ENCODE measurements at places on chromosomes 11 and 22.

DNA sequence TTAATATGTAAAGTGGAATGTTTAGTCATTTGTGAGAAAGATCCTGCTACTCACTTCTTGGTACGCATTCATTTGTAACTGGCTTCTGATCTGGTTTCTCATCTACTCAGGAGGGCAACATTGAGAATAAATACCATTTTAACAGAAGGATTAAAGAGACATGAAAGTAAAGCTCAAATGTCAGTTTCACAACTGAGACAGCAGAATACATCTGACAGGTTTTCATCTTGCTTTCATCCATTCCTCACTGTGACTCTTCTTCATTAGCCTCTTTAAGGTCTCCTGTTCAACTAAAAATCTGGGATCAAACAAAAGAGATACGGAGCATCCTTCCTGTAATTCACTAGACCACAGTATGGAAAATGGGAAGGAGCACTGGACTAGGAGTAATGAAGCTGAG, 31.4 kb upstream of the CCDC89 start:
- no peak for DNase-seq

GRCh38 chr11:72091292-72091691, 10.6 kb downstream of the LRRC51 start:
- peak; percentile 51 for DNase-seq

DNA sequence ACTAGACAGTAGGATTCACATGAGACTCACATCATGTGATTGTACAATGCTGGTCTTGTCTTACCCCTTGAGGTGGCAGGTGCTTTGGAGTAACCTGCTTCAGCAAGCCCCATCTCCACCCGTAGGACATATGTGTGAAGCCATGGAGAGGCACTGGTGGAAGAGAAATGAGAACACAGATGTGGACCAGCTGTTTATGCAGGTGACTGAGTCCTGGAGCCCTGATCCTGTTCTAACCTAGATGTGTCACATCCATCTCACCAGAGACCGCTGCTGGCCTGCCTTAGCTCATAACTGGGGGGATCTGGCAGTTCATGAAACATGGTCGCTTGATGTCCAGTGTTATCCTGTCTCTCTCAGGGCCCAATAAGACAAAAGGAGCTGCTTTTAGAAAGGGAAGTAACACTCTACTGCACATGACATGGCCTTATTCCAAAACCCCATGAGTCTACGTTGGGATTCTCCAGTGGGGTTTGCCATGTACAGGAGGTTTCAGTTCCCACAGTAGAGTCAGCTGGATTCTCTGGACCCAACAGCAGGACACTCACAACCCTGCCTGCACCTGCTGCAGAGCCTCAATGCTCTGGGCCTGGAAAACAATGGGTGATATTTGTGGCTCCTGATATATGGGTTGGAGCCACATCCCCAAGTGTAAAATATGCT, 62.0 kb downstream of the GGTLC2 start:
- no peak for DNase-seq

GRCh38 chr11:1039481-1040427, 3.2 kb upstream of the MUC6 start:
- no peak for DNase-seq

DNA sequence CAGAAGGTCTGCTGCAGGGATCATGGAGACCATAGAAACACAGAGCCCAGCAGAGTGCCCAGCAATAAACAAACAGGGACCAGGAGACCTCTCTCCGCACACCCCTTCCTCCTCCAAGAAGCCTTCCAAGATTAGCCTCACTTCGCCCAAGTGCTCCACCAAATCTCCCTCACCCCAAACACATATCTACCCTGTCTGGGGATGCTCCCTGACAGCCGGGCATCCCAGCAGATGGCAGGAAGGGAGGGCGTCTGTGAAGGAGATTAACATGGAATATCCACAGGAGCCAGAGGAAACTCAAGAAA, 26.5 kb downstream of the ARAP1 start:
- DNase-seq = no peak

DNA sequence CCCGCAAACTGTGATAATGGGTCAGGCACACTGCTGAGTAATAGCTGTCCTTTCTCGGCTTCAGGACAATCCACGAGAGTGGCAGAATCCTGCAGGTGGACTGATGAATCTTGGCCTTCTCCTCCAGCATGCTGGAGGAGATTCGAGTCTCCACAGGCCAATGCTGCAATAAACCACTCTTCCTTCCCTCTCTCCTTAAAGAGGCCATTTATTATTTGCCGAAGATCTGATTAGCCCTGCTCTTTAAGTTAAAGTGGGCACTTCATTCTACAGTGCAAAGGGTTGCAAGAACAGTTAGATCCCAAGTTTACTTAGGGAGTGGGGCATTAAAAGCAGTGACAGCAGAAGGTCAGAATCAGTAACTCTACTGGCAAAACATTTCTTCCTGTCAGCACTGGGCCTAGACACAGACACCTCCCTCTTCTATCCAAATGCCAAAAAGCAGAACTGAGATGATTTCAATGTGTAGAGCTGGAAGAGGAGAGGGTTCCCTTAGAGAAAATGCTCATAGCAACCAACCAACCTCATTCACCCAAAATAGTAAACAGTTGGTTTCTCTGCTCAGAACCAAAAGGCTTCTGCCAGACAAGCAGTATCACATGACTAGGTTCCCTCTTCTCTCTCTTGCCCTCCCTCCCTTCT, 121.7 kb downstream of the SGSM3 start:
- DNase-seq = no peak

DNA sequence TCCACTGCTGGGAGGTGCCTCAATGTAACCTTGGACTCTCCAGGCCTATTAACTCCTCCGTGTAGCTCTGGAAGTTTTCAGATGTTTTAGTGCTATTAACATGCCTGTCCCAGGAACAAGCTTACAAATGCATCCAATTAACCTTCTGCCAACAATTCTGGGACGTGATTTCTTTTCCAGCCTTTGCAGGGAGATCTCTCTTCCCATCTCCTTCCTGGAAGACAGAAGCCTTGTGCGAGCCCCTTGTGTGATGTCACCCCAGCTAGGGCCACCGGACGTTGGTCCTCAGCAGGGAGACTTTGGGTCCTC, 47.7 kb upstream of the SYT7 start:
- no peak for DNase-seq

- no peak for DNase-seq
Measured at GRCh38 chr11:134598368-134598767, 186.3 kb upstream of the B3GAT1 start.

GRCh38 chr11:82858556-82859091, 41.6 kb downstream of the PRCP start:
- peak; percentile 86 for DNase-seq

DNA sequence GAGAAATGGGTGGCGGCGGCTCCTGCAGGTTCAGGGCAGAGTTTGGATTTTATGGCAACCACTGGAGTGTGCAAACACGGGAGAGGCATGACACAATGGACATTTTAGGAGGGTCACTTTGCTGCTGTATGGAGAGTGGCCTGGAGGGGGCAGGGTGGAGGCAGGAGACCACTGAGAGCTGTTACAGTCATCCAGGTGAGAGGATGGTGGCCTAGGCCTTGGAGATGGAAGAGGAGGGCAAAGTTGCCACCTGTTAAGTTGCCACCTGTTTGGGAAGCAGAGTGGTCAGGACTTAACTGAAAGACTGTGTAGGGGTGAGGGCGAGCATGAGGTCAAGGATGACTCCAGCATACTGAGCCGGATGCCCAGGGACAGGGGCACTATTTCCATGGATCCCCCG, 2.3 kb upstream of the RAD9A start:
- no peak for DNase-seq

GRCh38 chr11:66371627-66372415, at the start of gene SLC29A2:
TSS of gene SLC29A2 (minus strand) at chr11:66371760. CDS start at chr11:66371591, 169 bp downstream.
- no peak for DNase-seq

DNA sequence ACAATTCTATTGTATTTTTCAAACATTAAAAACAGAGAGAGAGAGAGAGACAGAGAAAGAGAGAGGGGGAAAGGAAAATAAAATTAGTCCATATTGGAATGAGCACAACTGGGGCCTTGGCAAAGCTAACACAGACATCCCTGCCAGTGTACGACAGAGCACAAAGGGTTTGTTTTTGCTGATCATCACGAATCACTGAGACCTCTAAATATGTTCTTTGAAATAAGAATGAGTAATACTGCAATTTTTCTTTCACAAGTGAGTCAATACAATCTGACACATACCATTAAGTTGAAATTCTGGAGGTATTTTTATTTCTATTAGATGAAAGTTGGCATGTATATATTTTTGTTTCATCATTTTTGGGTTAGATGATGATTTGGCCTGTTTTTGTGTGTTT, 27.0 kb upstream of the LRRC4C start:
- DNase-seq = no peak

- no peak for DNase-seq
Measured at GRCh38 chr11:2917842-2918490, 11.3 kb downstream of the PHLDA2 start.

GRCh38 chr11:122714004-122714403, 58.5 kb downstream of the UBASH3B start:
- no peak for DNase-seq

DNA sequence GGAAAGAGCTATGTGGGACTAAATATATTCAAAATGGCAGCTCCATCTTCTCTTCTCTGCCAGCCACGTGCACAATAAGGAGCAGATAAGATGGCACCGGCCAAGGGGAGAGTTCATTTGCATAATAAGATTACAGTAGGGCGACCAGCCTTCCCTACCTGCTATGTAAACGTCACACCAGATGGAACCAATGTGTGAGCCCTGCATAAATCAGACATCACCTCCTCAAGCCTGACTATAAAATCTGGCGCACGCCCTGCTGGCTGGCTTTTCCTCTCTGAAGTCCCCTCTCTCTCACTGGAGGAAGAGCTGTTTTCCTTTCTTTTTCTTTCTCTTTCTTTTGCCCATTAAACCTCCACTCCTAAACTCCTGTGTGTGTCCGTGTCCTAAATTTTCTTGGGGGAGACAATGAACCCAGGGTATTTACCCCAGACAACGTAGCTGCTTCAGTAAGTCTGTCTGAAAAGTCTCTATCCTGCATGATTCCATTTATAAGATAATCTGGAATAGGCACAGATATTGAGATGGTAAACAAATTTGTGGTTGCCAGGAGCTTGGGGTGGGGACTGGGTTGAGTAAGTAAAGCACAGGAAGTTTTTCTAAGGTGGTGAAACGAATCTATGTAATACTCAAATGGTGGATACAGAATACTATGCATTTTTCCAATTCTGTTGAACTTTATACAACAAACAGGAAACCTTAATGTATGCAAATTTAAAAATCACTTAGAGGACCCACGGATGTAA, 670.0 kb upstream of the KIRREL3 start:
- no peak for DNase-seq

DNA sequence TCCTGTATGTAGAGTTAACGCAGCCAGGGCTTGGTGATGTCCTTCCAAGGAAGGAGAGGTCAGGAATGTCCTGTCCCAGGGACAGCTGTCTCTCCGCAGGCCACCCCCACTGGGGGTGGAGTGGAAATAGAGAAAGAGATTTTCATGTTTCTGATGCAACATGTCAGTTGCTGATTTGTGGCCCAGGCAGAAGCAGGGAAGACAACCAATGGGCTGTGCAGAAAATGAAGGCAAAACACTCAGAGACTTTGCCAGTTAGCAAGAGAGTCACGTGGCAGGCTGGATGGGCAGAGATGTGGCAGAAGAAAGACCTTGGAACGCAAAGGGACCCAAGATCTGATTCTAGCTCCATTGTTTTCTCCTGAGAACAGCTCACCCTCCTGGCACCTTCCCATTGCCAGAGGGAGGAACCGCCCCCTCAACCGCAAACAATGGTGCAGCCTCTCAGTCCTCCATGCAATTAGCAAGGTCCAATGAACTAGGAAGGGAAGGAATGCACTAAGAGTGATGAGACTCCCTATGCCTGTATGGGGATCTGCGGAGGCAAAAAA, 71.0 kb downstream of the SYN3 start:
- DNase-seq = no peak

DNA sequence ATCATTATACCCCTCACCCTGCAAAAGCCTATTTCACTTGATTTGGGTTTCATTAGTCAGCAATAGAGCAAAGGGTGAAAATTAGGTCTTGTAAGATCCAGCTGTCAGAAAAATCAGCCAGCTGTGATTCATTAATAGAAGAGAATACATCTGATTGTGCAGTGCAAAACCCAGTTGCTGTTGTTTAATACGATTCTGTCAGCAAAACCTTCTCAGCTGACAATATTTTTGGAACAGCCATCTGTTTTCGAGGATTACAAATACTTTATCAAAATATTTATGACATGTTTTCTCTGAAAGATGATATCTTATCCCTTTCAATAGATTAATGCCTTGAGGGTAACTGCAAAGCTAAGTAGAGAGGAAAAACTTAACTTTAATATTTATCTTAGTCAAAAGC, 1354.0 kb upstream of the RAG2 start:
- no peak for DNase-seq

DNA sequence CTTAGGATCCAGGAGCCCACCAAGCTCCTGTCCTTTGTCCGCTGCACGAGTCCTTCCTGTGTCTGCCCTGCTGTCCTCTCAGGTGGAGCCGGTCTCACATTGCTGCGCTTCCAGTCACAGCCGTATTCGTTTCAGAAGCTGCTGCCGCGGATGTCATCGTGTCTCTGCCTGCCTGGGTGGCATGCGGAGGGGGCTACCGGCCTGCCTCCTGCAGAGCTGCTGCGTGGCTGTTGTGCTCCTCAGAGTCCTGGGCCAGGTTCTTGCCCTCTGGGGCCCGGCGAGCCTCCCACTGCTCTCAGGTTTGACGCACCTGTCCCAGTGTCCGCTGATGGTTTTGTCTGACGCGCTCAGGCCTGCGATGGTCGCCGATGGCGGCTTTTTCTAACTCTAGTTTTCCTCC, 254.2 kb downstream of the TBC1D22A start:
- no peak for DNase-seq

DNA sequence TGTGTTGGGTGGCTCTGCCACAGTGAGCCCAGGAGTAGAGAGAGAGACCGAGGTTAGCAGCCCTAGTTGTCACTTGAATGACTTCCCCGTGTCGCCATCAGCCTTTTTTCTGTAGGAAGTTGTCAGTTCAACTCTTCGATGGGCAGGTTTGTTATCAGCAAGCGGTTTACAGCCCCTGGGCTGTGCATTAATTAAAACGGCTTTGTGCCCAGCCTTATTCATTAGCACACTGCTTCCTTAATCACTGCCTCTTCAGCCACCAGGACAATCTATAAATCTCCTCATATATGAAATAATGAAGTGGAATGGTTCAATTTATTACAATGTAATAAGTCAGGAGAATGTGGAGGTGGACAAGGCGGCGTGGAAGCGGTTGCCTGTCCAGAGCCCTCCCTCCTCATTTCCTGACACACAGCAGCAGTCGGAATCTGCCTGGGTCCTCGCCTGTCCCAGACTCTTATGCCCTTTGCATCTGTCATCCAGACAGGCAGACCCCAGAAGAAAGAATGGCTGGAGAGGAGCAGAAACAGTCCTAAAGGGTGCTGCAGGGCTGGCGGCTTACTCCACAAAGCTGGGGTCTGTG, 122.4 kb upstream of the OPCML start:
- DNase-seq = no peak

GRCh38 chr11:134242376-134242775, 10.8 kb downstream of the THYN1 start:
- no peak for DNase-seq

- DNase-seq = no peak
Measured at GRCh38 chr22:47452184-47452583, 689.7 kb downstream of the TBC1D22A start.
